ENCODE measurements at places on chromosomes 5 and 9.

DNA sequence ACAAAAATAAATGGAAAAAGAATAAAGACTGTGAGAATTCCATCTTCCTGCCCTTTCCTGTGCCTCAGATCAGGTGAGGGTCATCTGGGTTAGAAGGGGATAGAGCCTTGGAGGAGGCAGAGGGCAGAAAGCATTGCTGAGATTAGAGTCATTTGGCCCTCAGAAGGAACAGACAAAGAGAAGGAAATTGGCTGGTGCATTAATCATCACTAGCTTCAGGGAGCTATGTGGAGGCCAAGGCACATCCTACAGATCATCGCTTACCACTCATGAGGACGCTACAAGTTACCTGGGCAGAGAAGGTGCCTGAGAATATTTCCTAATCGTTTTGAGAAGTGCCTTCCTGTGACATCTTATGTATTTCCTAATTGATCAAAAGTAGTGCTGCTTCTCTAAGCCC lies 74.5 kb downstream of the C7 start:
- DNase-seq, result peak; percentile 4

DNA sequence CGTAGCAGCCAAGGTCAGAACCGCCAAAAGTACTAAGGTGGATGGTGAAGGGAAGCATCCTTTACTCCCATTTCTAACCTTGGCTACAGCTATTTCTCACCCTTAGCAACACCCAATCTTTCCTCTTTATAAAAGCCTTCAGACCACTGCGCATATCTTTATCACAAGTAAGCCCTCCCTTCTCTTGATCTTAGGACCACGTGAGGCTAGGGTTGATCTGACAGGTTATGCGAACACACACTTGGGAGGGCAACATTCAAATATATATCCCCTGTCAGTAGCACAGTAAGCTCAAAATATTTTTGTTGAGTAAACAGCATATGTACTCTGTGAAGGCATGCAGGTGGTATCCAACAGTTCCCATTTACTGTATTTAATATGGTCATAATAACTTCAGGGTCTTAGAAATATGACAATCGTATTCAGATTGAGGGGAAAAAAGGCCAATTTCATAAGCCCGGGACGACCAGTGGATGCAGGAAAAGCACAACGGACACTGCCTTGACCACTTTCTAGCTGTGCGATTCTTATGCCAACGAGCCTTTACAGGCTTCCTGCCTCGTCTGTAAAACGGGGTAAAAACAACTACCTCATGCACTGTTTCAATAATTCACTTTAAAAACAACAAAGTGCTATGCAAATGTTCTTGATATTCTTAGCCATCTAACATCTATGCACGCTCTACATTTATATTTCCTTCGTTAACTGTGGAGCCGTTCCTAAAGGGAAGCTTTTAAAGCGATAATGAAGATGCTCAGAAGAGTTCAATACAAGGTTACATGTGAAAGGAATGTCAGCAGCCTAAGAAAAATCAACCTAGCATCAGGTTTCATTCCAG lies 1.3 kb downstream of the ARSB start:
- peak; percentile 65 for DNase-seq

- DNase-seq, result peak; percentile 84
Observed at GRCh38 chr5:79448336-79448735, 65.6 kb downstream of the HOMER1 start.

- DNase-seq, result no peak
Observed at GRCh38 chr9:16524078-16524477, 346.4 kb downstream of the BNC2 start.

DNA sequence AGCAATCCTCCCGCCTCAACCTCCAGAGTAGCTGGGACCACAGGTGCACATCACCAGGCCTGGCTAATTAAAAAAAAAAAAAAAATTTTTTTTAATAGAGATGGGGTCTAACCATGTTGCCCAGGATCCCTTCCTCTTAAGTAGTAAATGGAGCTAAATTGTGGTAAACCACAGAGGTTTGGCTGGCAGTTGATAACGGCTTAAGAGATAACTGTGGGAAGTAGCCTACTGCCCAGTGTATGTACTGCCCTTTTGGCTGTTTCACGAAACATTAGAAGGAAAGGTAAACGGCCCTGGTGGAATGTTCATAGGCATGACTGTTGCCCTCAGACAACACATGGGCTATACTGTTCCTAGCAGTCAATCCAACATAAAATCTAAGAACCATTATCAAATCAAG lies 44.4 kb downstream of the HMGCR start:
- no peak for DNase-seq
